ENCODE measurements at places on chromosomes 12 and 14.
A peak's percentile ranks its signal among the peaks of the same experiment; 100 is the strongest.

DNA sequence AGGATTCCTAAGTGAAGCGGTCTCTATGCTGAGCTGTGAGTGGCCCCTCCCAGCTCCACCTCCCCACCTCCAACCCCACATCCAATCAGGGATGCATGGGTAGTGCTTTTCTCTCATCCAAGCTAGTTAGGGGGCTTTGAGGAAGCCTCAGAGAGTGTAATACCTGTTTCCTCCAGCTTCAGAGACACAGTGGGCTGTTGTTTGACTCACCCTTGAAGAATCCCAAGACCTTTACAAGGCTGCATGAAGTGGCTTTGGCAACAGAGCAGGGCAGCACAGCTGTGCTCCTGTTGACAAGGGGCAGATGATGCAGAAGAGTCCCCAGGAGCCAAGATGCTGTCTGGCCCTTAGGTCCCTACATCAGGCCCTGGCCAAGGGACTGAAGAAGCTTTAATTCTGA, 27.1 kb upstream of the CLMN start:
- no peak for DNase-seq

DNA sequence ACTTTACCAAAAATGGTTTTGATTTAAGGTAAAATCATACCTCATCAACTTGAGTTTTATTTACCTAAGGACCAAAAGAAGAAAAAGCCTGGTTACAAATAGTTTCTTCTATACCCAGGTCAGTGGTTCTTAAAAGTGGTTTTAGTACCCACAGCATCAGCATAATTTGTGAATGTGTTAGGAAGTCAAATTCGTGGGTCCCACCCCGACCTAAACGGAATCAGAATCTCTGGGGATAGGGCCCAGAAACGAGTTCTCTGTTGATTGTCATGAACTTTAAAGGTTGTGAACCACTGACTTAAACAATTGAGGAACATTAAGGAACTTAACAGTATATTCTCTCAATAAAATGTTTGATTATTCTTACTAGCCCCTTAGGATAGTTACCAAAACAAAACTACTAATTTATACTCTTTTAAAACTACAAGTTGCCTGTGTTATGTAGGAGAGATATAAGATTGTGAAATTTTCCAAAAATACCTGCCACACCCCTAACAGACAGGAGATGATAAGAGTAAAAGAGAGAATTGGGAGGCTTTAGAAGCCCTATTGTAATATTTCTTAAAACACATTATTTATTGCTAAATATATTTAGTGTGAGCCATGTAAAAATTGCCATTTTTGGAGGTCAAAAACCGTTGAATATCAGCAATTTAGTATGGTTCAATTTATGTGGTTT, 669 bp upstream of the SLC25A21 start:
- no peak for DNase-seq

GRCh38 chr12:121209624-121210572, at the start of gene P2RX4:
P2RX4 (plus strand) TSS chr12:121210129; CDS start chr12:121210165, 36 bp downstream.
- peak; percentile 89 for DNase-seq

- DNase-seq = no peak
Observed at GRCh38 chr14:21220874-21221477, 48.3 kb downstream of the HNRNPC start.

DNA sequence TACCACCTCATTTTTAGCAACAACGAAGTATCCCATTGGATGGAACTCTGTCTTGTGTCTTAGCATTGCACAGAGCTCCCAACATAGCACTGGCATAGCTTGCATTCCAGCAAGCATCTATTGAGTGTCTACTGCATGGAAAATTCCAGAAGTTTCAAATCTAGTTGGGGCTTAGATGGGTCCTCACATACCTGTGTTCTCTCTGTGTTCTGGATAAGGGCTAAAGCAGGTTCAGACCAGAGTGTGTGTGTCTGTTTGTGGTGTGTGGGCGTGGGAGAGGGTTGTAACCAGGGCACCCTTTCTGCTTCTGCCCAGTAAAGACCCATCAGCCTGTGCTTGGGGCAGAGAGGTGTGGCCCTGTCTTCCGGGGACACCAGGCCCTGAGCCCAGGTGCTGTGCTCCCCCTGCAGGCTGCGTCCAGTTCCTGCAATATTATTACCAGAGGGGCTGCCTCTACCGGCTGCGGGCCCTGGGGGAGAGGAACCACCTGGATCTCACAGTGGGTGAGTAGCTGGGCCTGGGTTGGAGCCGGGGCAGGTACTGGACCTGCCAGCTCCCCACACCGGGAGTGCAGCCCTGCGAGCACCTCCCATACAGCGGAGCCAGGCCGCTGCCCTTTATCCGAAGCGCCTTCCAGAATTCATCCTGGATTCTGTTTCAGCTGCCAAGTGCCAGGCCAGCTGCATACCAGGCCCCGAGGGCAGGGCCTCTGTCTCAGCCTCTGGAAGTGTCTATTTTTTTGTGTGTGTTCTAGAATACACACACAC, 20.3 kb downstream of the RHOF start:
- DNase-seq = peak; percentile 88

DNA sequence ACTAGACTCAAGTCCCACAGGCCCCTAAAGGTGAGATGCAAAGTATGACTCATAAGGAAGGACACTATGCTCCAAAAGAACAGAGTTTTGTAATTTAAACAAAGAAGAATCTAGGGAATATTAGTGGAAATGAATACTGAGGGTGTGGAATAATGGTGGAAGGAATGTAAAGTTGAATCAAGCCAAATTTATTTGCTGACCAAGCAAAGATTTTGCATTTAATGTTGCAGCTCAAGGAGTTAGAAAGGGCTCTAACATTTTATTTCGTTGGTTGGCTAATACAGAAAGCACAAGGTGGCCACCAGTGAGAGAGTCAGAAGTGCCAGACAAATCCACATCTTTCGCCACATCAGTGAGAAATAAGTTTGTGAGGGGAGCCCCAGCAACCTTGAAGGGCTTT, 550.3 kb downstream of the FOXG1 start:
- no peak for DNase-seq

DNA sequence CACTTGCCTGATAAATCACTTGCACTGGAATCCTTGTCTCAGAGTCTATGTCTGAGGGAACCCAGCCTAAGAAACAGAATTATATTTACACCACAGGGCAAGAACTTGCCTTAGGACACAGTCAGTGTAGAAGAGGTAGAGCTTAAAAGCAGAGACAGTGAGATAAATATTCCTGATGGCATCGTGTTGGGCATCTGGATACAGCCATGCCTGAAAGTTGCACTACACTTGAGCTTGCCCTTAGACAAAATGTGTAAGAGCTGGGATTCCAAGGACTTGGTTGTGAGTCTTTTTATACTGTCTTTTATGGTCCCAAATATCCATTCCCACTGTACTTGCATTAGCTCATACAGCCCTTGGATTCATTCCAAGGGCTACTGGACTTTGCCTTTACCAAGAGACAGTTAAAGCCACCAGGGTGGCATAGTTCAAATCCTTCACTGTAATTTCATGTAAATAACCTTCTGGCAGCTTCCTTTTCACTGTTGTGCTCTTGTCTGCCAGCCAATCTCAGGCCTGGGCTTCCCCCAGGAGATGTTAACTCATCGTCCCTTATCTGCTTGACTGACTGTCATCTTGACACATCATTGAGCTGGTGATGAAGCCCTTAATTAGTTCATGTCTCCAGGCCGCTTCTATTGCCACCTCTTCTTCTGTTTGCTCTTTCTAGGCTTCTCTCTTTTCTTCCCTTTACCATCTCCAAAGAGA, 577.9 kb upstream of the TBX3 start:
- no peak for DNase-seq

Measured in T-helper 2 cell (primary cell).